ENCODE measurements at places on chromosomes 3 and 15.

DNA sequence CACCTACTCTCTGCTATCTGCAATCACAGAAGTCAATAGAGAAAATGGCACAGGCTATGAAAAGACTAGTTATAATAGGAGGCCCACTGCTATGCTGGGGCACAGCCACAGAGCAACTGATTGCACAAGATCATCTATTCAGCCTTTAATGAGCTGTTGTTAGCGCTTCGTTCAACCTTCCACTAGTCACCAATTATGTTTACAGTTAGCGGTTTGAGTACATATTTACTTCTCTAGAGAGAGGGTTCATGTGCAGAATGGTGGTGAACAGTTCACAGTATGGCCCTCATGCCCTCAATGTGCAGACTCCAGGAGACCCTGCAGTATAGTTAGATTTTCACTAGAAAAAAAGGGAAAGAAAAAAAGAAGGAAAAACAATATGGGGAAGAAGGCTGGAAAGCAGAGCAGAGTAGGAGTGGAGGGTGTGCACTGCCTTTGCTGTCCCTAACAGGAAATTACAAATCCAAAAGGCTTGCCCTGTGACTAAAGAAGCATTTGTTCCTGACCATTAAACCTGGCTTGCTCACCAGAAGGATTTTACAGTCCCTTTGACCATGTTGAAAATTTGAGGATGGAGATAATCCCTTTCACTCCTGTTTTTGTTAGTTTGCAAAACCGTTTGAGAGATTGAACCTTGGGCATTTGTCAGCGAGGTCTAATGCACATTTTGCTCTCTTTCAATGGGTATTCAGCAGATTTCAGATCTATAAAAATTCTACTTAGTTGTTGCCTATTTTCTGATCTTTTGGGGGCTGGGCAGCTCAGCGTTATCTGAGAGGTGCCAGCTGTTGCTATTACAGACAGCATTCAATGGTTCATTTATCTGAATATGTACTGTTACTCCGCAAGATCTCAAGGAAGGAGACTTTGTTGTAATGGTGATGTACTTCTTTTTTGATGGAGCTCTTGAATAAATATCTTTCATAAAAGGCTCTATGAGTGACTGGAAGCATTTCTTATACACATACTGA is 296.1 kb downstream of the LSAMP start:
- no peak for DNase-seq

- DNase-seq = no peak
Observed at GRCh38 chr3:45955017-45955647, 11.9 kb downstream of the CXCR6 start.

DNA sequence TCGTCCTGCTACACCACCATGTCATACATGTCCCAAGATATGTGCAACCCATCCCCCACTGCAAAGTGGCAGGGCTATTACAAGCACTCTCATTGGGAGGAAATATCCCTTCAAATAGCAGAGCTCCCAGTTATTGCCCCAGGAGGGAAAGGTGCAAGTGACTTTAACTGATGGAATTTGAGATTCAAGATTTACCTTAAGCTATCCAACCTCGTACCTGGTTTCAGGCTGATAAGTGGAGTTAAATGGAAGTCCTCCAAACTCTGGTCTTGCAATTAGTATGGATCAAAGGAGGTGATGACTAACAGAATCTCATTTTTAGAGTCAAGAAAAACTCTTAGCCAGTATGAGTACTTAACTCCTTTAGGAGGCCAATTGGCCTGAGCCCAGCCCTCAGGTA is 2.1 kb downstream of the SLCO2A1 start:
- no peak for DNase-seq

GRCh38 chr3:190088890-190089289 is 31.8 kb downstream of the P3H2 start:
- DNase-seq = no peak

- DNase-seq = no peak
Observed at GRCh38 chr3:70742081-70742480, 429.6 kb upstream of the MDFIC2 start.

DNA sequence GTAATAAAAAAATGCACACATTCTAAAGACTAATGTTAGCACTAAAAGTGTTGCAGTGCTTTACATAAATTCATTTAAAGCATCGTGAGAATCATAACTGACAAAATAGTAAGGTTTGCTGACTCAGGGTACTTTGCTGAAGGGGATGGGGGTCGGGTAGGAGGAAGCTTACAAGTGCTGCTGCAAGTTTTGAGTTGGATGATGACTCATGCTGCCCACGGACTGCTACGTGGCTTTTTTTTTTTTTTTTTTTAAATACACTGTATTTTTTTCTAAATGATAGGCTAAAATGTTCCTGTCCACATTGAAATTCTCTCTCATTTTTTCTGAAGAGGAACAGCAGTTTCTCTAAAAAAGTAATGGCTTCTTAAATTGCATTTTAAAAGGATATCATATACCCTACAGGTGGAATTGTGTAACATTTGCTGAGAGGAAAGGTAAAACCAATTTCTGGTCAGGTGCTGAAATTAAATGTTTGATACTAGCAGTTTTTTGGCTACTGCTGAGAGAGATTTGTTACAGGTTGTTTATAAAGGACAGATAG is 2.2 kb downstream of the MAPK6 start:
- no peak for DNase-seq

- DNase-seq = no peak
Observed at GRCh38 chr15:66017000-66017399, 147.7 kb downstream of the RAB11A start.

- DNase-seq = no peak
Observed at GRCh38 chr3:72018343-72018984, 233.5 kb upstream of the PROK2 start.

DNA sequence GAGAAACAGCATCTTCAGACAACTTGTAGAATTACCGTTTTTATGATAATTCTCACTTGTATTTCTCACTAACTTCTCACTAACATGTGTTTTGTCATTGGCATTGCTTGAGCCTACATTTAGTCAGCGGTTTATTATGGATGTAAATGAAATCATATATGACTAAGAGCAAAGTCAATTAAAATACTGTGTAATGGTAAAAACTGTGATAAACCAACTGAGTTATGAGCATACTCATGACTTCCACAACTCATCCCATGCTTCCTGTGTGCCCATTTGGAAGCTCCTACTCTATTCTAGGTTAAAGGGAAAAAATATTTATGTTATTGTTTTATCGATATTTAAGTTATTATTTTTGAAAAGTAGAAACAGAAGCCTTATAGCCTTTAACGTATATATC is 12.8 kb downstream of the PXK start:
- DNase-seq = no peak

DNA sequence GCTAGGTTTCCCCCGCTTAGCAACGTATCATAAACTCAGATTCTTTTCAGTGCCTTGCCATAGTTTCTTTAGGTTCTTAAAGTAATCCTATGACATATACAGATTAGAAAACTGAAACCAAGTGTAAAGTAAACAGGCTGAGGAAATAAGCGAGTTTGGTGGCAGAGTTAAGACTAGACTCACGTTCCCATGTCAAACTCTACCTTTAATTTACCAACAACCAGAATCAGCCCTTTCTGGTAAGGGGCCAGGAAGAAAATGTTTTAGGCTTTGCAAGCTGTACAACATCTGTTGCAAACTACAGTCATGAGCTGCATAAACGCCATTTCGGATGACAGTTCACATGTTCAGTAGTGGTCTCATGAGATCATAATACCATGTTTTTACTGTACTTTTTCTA is 128.0 kb upstream of the PRICKLE2 start:
- no peak for DNase-seq

GRCh38 chr3:196273655-196274054 is 13.9 kb downstream of the PCYT1A start:
- no peak for DNase-seq

DNA sequence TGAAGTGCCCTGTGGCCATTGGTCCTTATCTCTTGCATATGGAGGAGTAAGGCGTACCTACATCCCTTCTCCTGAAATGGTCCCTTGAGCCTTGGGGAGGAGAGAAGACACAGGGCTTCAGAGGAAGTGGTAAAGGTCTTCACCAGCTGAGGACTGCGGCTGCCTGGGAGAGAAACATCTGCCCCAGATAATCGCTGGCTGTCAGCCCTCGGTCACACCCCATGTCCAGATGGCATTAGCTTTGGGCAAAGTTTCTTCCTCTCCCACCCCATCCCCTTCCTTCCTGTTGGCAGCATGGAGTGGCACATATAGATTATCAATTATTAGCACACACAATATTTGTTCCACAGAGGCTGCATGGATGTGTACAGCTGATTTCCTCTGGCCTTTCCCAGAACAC is 61.6 kb downstream of the LRTM1 start:
- no peak for DNase-seq

- no peak for DNase-seq
Observed at GRCh38 chr15:74696398-74696729, 540 bp upstream of the EDC3 start.

- no peak for DNase-seq
Observed at GRCh38 chr3:169028716-169029115, 634.8 kb downstream of the MECOM start.

DNA sequence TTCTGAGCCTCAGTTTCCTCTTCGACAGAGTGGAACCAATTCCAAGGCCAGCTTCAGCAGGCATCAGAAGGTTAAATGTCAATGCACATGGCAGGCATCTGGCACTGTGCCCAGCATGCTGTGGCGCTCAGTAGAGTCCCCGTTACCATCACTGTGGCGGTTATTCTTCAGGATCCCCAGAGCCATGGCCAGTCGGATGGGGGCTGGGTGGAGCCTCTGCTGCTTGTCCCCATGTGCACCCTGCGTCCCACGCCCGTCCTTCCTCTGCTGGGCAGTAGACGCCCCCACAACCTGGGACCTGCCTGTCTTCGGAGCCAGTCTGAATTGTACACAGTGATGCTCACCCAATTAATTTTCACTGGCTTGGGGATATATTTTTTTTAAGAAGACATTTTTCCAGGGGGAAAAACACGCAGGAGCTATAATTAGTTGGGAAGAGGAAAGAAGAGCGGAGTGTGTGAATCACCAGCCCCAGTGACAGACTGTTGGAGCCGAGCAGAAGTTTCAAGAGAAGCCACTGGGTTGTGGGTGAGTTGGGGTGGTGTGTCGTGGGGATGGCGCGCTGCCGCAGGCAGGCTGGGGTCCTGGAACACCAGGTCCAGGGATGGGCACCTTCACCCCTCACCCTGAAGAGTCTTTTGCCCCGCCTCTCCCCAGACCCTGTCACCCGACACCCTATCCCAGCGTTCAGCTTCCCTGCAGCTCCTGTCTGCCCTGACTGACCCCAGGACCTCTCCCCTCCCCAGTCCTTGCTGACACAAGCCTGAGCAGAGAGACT is 26.8 kb upstream of the RPL29 start:
- DNase-seq = no peak

GRCh38 chr3:126510308-126510910 is 7.2 kb downstream of the UROC1 start:
- DNase-seq = no peak

DNA sequence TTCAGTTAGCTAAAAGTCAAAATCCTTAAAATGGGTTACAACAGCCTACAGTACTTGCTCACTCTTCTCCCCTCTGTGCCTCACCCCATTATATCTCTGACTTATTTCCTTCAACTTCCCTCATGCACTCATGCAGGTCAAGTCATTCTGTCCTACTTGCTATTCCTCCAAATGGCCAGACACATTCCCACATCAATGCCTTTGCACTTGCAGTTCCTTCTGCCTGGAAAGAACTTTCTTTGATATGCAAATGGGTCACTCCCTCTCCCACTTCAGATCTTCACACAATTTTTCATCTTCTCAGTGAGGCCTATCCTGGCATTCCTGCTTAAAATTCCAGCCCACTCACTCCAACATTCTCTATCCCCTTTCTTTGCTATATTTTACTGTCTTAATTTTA is 547.2 kb upstream of the TGFBR2 start:
- DNase-seq = no peak

- DNase-seq = no peak
Observed at GRCh38 chr3:66673293-66673692, 172.5 kb upstream of the LRIG1 start.

DNA sequence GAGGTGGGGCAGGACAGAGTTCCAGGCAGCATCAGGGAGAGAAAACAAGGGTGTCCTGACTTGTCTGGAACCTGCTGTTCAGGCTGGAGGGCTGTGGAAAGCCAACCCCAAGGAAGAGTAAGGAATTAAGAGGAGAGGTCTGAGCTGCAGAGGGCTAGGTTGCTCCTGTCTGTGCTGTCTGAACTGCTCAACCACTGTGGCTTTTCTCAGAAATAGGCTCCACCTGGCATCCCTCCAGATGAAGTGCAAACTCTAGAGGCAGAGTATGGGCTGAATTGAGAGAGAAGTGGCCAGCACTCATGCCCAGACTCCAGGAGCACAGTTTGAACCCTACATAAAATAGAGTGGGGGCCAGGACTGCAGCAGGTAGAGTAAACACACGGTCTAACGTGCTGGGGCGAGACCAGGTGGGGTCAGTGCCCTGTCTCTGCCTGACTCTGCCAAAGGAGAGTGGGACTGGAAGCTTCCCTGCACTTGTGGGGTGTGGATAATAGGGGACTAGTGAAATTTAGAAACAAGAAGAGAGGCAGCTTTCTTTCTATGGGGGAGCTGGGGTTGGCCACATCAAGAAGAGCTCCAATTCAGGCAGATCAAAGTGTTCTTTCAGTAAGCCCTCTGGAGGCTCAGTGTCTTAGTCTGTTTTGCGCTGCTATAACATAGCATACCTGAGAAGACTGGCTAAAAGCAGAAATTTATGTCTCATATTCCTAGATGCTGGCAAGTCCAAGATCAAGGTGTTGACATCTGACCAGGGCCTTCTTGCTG is 28.0 kb upstream of the MNS1 start:
- DNase-seq = no peak

- no peak for DNase-seq
Observed at GRCh38 chr3:139601191-139601961, 61.8 kb upstream of the RBP1 start.

DNA sequence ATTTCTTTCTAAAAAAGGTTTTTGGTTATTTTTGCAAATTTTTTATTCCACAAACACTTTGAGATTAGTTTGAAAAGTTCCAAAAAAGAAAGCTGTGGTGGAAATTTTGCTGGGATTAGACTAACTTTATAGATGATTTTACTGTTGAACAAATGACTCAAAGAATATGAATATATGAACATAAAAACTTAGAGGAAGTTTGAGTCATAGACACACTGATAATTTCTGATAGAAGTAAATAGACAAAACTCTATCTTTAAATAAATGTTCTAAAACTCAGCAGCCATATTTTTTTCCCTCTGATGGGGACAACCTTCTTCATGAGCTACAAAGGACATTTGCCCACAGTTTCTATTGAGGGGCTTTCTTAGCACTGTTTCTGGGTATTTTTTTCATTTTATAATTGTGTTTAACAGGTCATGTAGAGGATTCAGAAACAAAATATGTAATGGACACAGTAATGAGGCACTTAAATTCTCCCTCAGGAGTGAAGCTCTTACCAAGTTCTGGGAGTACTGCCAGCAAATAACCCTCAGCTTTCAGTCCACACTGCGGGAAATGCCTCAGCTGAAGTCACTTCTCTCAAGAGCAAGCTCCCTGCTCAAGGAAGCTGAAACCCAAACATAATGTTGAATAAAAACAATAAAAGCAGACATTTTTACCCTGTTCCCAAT is 157.6 kb downstream of the NFKBIZ start:
- DNase-seq = no peak

- no peak for DNase-seq
Observed at GRCh38 chr15:90427185-90427584, 39.1 kb downstream of the IQGAP1 start.
